Non-pigmented ciliary epithelial cell (primary cell): ENCODE measurements at places on chromosomes 1 and 21.

- DNase-seq: no peak
Measured at GRCh38 chr21:45313015-45313414, 25.3 kb upstream of the POFUT2 start.

DNA sequence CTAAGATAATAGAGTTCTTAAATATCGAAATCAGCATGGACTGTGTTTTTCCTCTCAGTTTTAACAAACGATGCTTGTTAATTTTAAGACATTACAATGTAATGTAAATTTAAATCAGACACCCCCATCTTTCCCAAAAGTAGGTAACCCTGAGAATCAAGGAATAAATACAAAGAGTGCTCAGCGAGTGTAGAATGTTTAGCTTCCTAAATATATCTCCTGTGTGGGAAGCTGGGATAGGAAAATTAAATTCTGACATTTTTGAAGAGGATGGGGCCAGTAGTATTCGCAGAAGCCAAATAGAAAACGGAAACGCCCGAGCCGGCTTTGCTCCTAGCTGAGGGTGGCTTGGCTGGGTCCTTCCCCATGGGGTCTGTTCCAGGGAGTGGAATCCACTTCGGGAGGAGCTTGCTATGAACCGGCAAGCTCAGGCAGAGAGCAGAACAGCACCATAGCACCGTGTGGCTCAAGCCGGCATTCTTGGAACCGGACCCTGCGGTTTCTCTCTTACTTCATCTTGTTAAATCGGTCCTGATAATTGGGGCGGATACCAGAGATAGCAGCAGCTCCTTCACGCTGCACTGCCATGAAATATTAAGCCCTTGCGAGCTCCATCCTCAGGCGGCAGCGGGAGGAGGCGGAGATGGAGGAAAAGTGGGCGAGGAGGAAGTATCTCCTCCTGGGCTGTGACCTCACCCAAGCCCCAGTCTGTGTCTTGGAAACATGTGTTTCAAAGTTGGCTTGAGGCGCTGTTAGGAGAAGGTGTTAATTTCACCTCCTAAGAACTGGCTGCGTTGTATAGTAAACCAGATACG is 24.9 kb downstream of the MAP3K7CL start:
- DNase-seq: no peak

- no peak for DNase-seq
Measured at GRCh38 chr1:20846461-20847374, 59.6 kb upstream of the HP1BP3 start.

GRCh38 chr1:89605692-89606091 is 27.2 kb upstream of the LRRC8C start:
- DNase-seq: no peak
